ENCODE measurements at places on chromosomes 2 and 18. TPM values are rescaled to one million over a fixed set of nuclear protein-coding genes. Genes with fewer than 3 reads are reported as not detected.

DNA sequence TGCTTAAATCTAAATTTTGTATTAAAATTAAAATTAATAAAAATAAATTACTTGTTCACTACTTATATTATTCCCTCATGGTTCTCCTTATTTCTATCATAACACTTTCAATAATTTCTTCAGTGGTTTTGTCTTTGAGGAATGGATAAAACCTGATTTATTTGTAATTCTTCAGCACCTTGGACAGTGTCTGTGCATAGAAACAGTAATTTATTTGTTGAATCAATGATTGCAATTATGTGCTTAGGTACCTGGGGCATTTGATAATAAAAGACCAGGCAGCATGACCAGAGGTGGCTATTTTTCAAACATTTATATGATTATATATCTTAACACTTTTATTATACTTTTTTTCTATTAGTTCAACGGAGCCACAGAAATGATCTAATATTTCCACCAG lies 1062.7 kb downstream of the DSC3 start:
- DNase-seq, result no peak
- H3K4me3 ChIP-seq, result no peak overlapping the region
- no peak overlapping the region for H3K27ac ChIP-seq
- H3K4me1 ChIP-seq, result no peaks in the 10 kb centered on the region
- H3K36me3 ChIP-seq, result no peaks in the 10 kb centered on the region

DNA sequence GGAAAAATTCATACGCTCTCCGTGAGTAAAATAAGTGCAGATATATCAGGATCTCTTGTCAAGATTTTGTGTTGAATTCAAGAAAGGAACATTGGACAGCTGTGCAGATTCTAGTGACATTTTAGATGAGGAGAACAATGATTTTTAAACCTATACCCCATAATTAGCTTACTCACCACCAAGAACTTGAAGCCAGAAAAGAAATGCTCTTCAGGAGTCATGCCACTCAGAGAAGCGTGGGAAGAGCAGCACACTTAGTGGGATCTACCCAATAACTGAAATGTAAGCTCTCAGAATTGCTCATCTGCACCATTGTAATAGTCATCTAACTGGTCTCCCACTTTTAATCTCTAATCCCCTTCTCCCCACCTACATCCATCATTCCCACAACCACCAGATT lies 9.2 kb upstream of the ERMN start:
- no peaks in the 10 kb centered on the region for H3K36me3 ChIP-seq
- no peak overlapping the region for H3K4me3 ChIP-seq

- H3K27ac ChIP-seq, result no peak overlapping the region
- no peak overlapping the region for H3K4me3 ChIP-seq
- peaks cover 6% of the 10 kb centered on the region for H3K36me3 ChIP-seq
- DNase-seq, result no peak
- H3K27me3 ChIP-seq, result no peaks in the 10 kb centered on the region
Observed at GRCh38 chr2:234454433-234454832, 42.4 kb downstream of the ARL4C start.

DNA sequence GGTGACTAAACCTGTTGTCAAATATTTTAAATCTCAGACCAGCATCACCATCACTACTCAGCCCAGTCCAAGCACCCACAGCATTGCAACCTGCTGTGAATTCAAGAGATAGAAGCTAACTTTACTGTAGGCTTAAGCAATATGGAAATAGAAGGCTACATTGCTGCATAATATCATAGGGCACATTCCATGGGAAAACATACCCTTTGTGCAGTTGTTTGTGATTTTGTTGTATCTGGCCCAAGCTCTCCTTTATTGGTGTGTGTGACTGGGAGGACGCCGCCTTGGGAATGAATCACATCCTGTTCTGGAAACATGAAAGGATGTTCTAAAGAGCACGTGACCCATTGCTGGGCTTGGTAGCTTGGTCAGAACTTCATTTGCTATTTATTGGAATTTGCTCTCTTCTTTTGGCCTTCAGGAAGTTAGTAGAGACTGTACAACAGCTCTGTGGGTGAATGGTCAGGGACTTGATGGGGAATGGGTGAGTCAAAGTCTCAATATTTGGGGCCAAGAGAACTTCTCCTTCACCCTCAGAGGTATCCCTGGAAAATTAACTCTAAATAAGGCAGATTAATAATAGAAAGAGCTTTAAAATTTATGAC lies 106.8 kb upstream of the SERPINE2 start:
- H3K4me3 ChIP-seq, result no peak overlapping the region
- DNase-seq, result no peak
- no peaks in the 10 kb centered on the region for H3K4me1 ChIP-seq
- no peak overlapping the region for H3K27ac ChIP-seq
- no peaks in the 10 kb centered on the region for H3K36me3 ChIP-seq
- H3K27me3 ChIP-seq, result no peaks in the 10 kb centered on the region

GRCh38 chr2:233436191-233436581 lies 81.9 kb downstream of the DGKD start:
- no peak overlapping the region for H3K4me3 ChIP-seq
- H3K27ac ChIP-seq, result no peak overlapping the region
- H3K36me3 ChIP-seq, result no peaks in the 10 kb centered on the region

DNA sequence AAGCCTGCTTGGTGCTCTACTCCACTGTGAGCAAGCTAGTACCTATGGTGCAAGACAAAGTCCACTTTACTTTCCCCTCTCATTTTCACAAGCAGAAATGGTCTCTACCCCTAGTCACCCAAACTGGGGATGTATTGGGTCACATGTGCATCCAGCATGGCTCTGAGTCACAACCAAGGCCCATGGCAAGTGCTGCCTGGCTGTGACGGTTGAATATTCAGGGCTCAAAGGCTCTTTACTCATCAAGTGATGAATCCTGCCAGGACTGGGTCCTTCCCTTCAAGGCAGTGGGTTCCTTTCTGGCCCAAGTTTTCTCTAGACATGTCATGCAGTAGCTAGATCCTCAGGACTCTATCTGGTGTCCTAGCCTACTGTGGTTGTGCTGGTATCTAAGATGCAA lies 311.5 kb downstream of the DLGAP1 start:
- no peak overlapping the region for H3K4me3 ChIP-seq
- H3K4me1 ChIP-seq, result no peaks in the 10 kb centered on the region
- no peak for DNase-seq
- H3K27me3 ChIP-seq, result no peaks in the 10 kb centered on the region

Gene SH3BP4
- total RNA-seq, result 93.8 TPM

Gene SLC39A6
- 33.9 TPM for total RNA-seq

Gene IL36A
- not detected for total RNA-seq

Gene DUSP19
- total RNA-seq, result 1.2 TPM

Gene SCN3A
- not detected for total RNA-seq
